ENCODE measurements at places on chromosomes 2 and 18. TPM values are rescaled to one million over a fixed set of nuclear protein-coding genes. Genes with fewer than 3 reads are reported as not detected.

The ODC1 gene
- 75.3 TPM for total RNA-seq

- DNase-seq: no peak
Observed at GRCh38 chr2:57698935-57699449, 347.6 kb upstream of the VRK2 start.

The ATP8B1 gene
- total RNA-seq: not detected

DNA sequence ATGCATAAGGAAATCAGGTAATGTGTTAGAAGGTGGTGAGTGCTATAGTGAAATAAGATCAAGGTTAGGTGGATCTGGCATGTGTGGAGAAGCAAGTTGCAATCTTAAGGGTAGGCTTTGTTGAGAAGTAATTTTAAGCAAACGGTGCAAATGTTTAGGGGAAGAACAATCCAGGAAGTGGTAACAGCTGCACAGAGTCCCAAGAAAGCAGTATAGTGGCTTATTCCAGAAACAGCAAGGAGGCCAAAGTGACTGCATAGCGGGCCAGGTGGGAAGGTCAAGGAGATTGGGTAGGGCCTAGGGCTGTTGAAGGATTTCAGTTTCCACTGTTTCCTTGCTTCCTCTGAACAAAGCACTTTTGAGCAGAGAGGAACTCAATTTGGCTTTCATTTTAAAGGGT lies 30.0 kb upstream of the RAB1A start:
- no peak for DNase-seq

- DNase-seq: no peak
Observed at GRCh38 chr18:60506190-60506589, 133.6 kb upstream of the MC4R start.

DNA sequence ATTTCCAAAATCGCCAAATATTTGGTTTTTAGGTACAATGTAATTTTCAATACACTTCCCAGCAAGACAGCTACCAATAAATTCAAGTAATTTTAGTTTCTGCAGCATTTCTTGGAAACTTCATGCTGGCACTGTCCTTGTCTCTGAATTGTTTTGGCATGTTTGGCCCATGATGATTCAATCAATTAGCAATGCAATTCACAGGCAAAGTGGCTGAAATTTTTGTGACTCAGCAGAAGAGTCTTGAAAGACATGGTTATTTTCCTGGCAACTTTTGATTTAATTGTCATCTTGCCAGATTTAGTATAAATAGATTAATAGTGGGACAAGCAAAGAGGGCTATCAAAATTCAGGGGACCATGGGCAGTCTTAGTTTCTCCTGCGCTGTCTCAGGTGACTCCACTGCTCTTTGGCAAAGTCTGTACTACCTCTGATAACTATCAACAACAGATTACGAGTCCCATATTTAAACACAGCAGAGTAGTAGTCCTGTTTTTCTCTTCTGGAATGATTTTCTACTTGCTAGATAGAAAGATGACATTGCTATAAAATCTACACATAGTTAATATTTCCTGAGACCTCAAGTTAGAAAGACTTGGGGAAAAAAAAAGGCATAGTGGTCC lies 88.9 kb upstream of the CYP26B1 start:
- no peak for DNase-seq

DNA sequence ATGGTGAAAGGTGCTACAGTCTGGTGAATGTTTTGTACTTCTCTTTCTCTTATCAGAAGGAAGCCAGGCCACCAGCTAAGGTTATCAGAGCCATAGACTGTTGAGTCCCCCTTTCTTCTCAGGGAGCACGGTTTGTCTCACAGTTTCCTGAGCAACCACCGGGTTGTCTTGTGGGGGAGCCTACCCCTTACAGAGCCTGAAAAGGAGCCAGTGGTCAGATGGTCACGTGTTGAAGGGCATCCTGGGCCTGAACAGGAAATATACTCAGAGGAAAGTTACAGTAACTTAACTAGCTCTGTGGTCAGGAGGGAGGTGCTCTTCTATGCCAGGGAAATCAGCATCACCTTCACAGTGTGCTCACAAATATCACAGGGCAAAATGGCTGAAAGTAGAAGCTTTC lies 11.6 kb downstream of the CD28 start:
- DNase-seq: peak; percentile 84

- DNase-seq: no peak
Observed at GRCh38 chr2:239585422-239585821, 184.6 kb upstream of the HDAC4 start.

The ANKRD62 gene
- total RNA-seq: not detected

DNA sequence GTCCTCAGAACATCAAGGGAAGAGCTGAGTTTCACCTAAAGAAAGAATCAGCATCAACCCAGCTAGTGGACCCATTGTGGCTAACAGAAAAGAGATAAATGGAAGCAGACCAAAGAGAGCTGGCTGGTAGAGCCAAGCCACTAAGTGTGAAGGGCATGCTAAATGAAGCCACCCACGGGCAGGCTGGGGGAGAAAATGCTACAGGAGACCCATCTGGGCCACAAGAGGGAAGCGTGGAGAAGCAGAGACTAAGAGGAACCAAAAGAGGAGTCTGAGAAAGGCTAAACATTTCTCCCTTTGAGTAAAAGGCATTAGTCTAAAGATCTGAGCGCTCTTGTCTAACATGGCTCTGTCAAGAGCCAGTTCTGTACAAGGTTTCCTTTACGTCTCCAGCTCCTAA lies 15.8 kb downstream of the CWC22 start:
- DNase-seq: no peak

The ANKRD29 gene
- not detected for total RNA-seq

- DNase-seq: no peak
Observed at GRCh38 chr2:13638181-13638580, 921.4 kb downstream of the TRIB2 start.

Measured in activated naive CD4-positive, alpha-beta T cell treated with anti-CD3 and anti-CD28 coated beads, Interleukin-2, amount 50 U/mL, for 72 hours (primary cell).